Fibroblast of lung (primary cell): ENCODE measurements at places on chromosomes 1 and 21.

DNA sequence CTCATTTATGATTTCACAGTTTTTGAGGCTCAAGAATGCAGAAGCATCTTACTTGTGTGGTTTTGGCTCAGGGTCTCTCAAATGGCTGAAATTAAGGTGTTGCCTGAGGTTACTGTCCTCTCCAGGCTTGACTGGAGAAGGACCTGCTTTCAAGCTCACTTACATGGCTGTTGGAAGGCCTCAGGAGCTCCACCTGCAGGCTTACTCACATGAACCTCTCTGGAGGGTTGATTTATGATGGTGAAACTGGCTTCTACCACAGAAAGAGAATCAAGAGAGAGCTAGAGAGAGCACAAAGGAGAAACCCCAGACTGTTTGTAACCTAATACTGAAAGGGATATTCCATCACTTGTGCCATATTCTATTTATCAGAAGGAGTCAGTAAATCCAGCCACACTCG lies 6.2 kb upstream of the KCNK2 start:
- DNase-seq = peak; percentile 48

DNA sequence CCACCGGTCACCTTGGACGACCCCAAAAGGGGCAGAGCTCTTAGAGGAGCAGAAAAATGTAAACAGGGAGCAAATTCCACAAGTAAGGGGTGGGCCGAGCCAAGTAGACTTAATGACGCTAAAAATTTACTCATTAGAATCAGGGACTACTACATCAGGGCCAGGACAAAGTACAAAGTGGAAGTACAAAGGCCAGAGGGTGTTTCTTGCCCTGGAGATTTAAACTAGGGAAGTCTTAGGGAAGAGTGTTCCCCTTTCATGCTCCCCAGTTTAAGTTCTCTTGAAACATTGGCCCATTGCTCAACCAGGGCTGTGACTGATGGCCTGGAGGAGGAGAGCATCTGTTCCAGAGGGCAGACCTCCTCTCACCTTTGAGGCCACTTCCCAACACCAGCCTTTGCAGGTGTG lies 48.6 kb downstream of the BACH1 start:
- peak; percentile 71 for DNase-seq

DNA sequence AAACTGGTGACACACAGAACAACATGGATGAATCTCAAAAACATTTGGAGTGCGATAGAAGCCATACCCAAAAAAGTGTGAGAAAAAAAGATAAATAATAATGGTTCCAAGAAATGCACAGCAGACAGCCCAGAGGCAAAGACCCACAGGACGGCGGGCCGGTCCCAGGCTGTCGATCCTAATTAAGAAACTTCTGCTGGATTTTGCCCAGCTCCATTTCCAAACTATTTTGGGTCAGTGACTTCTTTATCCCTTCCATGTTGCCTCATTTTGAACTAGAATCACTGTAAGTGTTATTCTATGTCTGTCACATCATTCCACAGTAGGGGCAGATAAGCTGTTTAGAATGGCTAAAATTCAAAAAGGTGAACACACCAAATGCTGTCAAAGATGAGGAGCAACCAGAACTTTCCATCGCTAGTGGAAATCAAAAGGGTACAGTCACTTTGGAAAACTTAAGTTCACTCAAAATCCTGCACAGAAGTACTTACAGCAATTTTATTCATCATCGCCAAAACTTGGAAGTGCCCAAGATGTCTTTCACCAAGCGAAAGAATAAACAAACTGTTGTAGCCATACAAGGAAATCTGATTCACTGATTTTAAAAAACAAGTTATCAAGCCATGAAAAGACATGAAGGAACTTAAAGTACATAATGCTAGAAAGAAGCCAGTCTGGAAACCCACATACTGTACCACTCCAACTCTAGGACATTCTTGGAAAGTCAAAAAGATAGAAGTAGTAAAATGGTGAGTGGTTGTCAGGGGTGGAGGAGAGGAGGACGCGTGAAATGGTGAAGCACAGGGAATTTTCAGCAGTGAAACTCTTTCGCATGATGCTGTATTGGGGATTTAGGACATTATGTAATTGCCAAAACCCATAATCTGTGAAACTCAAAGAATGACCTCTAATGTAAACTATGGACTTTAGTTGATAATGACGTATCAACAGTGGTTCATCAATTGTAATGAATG lies 7.5 kb downstream of the NBPF1 start:
- no peak for DNase-seq

GRCh38 chr1:15931401-15931800 lies 44.5 kb downstream of the ZBTB17 start:
- DNase-seq = no peak

- peak; percentile 17 for DNase-seq
Observed at GRCh38 chr1:31549809-31550620, 26.3 kb upstream of the TINAGL1 start.

GRCh38 chr21:31176080-31176551 lies 137.8 kb upstream of the KRTAP19-8 start:
- no peak for DNase-seq

- peak; percentile 43 for DNase-seq
Observed at GRCh38 chr1:224559981-224560728, 56.0 kb upstream of the CNIH3 start.

GRCh38 chr1:244675167-244675566 lies 22.2 kb downstream of the DESI2 start:
- no peak for DNase-seq
